ENCODE measurements at places on chromosomes 2 and 18. TPM values are rescaled to one million over a fixed set of nuclear protein-coding genes. Genes with fewer than 3 reads are reported as not detected.

DNA sequence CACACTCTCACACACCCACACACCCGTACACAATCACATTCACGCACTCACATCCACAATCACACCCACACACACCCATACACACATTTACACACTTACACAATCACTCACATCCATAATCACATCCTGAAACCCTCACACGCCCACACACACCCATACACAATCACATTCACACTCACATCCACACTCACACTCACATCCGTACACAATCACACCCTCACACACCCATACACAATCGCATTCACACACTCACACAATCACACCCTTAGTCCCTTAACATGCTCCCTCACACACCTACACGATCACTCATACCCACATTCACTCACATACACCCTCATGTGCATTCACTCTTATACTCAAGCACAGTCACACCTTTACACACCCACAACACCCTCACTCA lies 105.8 kb downstream of the ITGB1BP1 start:
- no peak for DNase-seq

- no peak for DNase-seq
These were observed 4.0 kb downstream of the NRXN1 start for GRCh38 chr2:51027968-51028367.

DNA sequence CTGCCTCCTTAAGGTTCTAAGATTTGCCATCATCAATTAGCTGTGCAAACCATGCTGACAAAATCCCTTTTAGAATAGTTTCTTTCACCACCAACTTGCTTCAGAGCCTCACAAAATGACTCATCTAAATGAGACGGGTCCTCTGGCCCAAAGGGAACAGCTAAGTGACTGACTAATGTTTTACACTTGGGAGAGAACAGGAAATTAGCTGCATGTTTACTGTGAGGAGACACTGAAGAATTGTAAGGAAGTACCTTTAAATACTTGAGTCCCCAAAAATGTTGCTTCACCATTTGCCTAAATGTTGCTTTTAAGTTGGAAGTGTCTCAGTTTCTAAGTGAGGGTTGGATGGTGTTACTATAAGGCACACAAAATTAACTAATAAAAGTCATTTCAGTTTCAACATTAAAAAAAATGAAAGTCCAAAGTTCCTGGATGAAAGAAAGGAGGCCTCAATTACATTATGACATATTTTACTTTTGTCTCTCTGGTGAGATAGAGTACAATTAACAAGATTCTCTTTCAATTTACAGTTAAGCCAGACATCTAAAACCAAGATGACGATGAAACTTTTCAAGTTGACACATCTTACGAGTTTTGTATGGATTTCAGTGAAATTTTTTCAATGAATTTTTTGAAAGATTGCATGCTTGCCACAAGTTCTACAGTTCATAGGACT lies 229.1 kb upstream of the FN1 start:
- DNase-seq = no peak

The PSMA8 gene
- not detected for polyA plus RNA-seq

The NTSR2 gene
- polyA plus RNA-seq = not detected
